ENCODE measurements at places on chromosomes 12 and 14.

GRCh38 chr14:73878436-73878835 is 8.2 kb upstream of the ZNF410 start:
- peak; percentile 53 for DNase-seq

GRCh38 chr14:75982266-75983018 is 647 bp upstream of the TGFB3 start:
- DNase-seq: peak; percentile 50

GRCh38 chr12:60394665-60395064 is 798.8 kb downstream of the SLC16A7 start:
- DNase-seq: peak; percentile 11

DNA sequence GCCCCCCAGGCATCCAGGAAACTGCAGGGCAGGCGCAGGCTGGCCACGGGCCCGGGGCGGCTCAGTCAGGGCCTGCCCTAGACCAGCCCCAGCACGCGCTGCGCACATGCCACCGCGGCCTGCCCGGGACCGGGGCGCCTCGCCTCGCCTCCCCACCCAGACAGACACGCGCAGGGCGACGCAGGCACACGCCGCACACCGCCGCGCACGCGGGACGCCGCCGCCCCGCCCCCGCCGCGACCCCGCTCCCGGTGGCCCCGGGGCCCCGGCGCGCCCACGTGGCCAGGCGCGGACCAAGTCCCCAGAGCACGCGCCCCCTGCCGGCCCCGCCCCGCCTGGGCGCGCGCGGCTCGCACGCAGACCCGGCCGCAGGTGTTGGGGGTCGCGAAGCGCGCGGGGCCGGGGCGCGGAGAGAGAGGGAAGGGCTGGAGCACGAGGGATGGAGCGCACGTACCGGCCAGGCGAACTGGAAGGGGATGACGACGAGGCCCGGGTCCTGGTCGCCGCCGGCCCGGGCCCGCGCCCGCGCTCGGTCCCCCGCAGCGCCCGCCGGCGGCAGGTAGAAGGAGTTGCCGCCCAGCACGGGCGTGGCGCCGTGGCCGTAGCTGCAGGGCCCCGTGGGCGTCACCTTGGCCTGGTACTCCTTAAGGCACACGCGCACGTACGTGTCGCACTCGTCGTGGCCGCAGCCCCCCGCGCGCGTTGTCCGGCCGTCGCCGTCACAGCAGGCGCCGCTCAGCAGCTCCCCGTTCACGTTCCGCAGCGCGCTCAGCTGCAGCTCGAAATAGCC is 1.1 kb downstream of the JAG2 start:
- DNase-seq: no peak

DNA sequence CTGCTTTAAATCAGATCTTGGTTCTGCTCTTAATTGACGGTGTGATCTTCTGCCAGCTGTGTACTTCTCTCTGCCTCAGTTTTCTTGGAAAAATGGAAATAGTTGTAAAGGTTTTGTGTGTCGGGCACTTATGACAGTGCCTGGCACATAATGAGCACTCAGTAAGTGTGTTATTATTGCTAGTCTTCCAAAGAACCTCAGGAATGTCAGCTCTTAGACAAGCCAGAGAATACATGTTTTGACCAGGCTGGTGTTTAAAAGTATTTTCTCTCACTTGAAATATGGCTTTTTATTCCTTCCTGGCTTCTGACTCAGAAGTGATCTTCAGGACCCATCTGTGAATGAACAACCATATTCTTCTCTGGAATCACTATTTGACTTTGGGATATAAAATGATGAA is 304.1 kb downstream of the SNAPC1 start:
- no peak for DNase-seq

GRCh38 chr12:20507711-20508110 is 139.4 kb downstream of the PDE3A start:
- no peak for DNase-seq
